ENCODE measurements at places on chromosomes 13 and 19.
A peak's percentile ranks its signal among the peaks of the same experiment; 100 is the strongest.

DNA sequence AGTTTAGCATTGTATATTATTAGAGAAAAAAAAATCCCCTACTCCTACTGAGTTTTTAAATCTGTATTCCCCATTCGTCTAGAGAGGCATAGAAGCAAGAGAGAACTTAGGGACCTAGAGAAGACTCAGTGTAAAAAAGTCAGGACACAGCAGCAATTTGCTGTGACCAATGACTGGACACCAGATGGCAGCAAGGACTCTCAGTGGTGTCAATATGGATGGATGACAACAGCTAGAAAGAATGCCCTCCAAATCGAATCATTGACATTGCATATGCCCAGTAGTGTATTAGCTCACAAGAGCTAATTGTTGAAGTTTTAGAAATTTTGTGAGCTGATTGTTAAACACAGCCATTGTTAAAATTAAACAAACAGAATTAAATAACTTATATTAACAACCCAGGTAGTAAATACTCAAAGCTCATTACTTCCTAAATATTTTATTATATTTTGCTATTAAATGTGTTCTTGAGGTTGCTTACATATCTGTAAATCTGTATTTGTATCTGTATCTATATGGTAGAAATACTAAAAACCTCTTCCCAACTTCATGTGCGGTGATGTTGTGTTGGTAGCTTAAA is 43.9 kb downstream of the SIAH3 start:
- DNase-seq, result peak; percentile 58

- DNase-seq, result no peak
These were observed 161.5 kb downstream of the KATNAL1 start for GRCh38 chr13:30145709-30146367.

- DNase-seq, result no peak
These were observed 703 bp downstream of the KLF16 start for GRCh38 chr19:1862424-1863327.

GRCh38 chr13:111556496-111556895 is 236.1 kb downstream of the TEX29 start:
- no peak for DNase-seq

GRCh38 chr13:52899206-52899605 is 50.8 kb upstream of the PCDH8 start:
- DNase-seq, result no peak

DNA sequence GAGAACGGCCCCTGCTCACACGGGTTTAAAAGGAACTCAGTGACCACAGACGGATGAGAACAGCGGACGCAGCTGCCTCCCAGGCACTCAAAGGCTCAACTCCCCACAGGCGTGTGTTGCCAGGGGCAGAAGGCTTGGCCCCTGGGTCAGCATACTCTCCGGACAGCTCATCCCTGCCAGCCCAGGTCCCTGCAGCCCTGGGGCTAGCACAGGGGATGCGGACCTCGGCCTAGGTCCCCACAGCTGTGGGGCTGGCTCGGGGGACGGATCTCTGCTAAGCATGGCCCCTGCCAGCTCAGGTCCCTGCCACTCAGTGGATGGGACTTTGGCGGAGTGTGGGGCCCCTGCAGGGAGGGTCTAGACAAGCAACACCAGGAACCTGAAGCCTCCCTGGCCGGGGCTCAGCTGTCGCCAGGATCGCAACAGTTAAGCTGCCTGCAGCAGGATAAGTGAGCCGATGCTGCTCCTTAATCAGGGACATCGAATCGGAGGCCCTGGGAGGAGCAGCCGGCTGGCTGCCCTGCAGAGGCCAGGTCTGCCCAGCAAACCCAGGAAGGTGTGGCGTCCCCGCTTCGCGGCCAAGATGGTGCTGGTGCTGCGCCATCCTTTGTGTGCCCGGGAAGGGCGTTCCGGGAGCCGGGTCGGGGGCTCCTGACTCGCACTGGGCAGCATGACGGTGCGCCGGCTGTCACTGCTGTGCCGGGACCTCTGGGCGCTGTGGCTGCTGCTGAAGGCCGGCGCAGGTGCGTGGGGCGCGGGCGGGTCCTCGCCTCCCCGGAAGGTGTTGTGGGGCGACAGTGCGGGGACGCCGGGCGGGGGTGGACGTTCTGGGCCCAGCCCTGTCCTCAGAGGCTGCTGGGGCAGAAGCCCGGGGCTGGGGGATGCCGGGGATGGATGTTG is 32.5 kb downstream of the MCF2L start:
- DNase-seq, result peak; percentile 31
